GM10248 (cell line): ENCODE measurements at places on chromosomes 2 and 18.
A peak's percentile ranks its signal among the peaks of the same experiment; 100 is the strongest.

DNA sequence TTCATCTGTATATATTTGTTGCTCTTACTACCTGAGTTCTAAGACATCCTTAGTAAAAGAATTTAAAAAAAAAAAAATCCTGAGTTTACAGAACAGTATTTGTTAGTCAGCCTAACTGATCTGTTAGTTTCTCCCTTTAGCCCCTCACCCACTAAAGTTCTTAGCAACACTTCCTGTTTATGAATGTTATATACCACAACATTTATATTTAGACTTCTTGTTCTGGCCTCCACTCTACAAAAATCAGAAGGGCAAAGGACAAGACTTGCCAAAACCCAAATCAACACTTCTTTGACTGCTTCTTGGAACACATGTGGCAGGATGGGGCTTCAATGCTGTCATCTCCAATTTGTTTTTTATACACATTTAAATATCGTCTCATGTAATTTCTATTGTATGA, 71.1 kb downstream of the MGAT5 start:
- no peak for DNase-seq

- DNase-seq, result peak; percentile 76
Measured at GRCh38 chr18:59070181-59070912, 69.3 kb upstream of the SEC11C start.

DNA sequence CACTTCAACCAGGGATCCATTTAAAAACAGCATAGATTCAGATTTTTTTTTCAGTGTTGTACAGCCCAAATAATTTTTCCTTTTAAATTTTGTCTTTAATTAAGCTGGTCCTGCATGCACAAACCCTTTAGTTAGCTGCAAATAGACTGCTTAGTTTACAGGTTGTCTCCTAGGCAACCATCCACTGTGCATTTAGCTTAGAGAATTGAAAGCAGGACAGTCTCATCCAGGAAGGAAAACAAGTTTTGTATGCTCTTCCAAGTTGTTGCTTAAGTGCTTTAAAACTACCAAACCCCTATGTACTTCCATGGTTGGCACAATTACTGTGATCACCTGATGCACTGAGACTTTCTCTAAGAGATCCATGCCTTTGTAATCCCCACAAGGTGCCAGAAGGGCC, at the start of gene MAP3K19:
Gene MAP3K19, minus strand, starts transcription at position 148 of the 400 bp plus-strand sequence. CDS start 22,800 bp downstream, outside the sequence.
- no peak for DNase-seq

DNA sequence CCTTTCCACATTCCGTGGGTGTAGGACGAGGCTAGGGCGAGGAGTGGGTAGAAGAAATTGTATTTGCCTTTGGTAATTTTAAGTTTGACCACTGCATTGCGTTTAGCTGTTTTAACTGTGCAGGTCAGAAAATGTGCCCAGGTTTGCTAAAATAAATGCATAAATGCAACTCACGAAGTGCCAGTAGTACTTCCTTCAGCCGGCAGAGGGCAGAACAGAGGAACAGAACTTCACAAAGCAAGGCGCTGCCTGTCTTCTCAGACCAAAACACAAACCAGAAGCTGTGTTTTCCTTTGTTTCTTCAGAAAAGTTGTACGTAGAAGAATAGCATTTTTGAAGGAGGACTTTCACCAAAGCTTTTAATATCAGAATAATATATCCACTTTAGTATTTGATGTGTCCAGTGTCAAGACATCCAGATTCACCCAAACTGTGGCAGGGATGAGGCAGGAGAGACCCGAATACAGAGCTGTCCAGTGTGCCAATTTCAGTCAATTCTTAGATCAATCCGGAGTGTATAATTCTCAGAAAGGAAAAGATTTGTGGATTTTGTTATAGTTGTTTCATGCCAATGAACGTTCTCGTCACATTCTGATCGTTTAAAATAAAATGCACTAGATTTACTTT, 348.6 kb downstream of the DLGAP1 start:
- peak; percentile 35 for DNase-seq

GRCh38 chr18:77129150-77129551, 3.4 kb downstream of the MBP start:
- no peak for DNase-seq

- DNase-seq, result no peak
Measured at GRCh38 chr18:30859036-30859435, 183.5 kb downstream of the DSC3 start.

DNA sequence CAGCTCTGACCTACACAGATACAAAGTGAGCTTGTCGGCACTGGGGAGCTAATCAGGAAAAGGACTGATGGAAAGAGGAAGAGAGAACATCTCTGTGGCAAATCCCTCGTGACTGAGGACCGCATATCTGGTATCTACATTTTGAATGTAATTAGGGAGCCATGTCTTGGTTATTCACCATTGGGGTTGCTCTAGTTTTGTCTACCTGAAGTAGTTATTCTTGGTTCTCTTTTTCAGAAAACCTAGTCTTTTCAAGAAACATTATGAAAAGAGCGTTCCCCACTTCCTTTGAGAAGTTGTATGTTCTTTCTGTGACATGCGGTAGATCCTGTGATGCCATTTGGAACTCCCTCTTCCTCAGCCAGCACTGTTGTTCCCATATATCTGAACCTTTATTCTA, 104.4 kb downstream of the DOCK10 start:
- peak; percentile 47 for DNase-seq

GRCh38 chr2:173664513-173664910, 300.7 kb downstream of the SP3 start:
- no peak for DNase-seq

DNA sequence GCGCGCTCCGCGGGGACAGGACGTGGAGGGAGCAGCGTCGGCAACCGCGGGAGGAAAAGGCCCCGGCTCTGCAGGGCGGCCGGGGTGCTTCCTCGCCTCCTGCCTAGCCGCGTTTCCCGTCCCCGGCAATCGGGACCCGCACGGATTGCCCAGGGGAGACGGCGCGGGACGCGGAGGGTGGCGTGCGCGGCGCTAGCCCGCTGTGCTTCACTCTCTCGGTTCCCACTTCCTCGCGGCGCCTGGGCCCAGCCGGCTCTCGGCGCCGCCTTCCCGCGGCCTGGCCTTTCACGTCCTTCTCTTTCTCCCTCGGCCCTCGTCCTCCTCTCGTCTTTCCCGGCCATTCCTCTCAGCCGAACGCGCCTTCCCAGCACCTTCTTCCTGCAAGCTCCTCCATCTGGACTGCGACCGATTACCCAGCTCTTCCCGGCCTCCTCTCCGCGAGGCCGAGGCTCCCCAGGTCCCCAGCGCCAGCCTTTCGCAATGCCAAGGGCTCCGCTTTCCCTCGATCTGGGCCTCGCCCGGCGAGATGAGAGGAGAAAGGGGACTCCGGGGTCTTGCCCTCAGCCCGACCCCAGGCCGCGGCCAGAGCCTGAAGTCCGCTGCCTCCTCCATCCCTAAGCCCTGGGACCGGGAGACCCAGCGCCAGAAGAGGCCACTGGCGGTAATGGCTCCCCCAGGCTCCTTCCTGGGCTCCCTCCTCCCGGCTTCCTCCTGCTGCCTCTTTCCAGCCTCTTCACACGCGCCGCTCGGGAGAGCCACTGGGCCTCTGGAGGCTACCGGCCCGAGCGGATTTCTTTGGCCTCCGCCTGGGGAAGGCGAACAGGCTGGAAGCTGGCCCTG, 34.3 kb upstream of the ATP6V1B1 start:
- peak; percentile 10 for DNase-seq

GRCh38 chr18:26813043-26813442, 52.5 kb downstream of the AQP4 start:
- peak; percentile 22 for DNase-seq

GRCh38 chr2:195520671-195521155, 136.3 kb upstream of the SLC39A10 start:
- no peak for DNase-seq

GRCh38 chr2:85935746-85936208, 47.0 kb upstream of the ST3GAL5 start:
- no peak for DNase-seq

DNA sequence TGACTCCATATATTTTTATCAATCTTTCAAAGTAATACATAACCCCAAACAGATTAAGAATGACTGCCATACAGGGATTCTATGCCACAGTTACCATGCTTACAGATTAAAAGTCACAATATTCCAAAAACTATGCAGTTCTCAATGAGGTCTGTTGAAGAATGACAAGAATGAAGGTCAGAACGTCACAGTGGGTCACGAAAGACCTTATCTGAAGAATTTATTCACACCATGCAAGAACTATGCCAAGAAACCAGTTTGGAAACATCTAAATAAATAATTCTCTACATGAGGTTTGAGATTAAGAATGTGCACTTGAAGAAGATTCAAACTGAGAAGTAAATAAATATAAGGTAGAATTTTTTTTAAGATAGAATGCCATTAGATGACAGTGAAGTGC, 253.3 kb downstream of the EXOC6B start:
- no peak for DNase-seq

DNA sequence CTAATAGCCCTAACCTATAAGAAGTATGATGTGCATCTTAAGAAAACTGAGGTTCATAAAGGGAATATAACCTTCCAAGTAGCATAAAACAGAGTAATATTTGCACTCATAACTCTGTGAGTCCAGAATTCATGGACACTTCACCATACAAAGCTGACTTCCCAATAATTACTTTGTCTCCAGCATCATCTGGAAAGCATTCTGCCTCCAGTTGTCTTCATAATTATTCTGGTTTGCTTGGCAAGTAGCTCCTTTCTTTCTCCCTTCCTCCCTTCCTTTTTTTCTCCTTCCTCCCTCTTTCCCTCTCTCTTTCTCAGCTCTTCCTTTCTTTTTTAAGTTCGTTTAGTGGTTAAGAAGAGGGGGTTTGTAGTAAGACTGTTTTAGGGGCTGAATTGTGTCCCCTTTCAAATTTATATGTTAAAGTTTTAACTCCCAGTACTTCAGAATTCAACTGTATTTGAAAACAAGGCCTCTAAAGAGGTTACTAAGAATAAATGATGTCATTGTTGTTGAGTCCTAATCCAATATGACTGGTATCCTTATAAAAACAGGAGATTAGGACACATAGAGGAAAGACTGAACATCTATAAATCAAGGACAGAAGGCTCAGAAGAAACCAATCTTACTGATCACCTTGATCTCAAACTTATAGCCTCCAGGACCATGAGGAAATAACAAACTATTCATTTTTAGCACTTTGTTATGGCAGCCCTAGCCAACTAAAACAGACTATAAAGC, 28.9 kb downstream of the TFPI start:
- DNase-seq, result no peak

GRCh38 chr2:88590998-88591613, 36.2 kb downstream of the EIF2AK3 start:
- peak; percentile 48 for DNase-seq

GRCh38 chr2:157438863-157439823, 4.7 kb downstream of the CYTIP start:
- no peak for DNase-seq

DNA sequence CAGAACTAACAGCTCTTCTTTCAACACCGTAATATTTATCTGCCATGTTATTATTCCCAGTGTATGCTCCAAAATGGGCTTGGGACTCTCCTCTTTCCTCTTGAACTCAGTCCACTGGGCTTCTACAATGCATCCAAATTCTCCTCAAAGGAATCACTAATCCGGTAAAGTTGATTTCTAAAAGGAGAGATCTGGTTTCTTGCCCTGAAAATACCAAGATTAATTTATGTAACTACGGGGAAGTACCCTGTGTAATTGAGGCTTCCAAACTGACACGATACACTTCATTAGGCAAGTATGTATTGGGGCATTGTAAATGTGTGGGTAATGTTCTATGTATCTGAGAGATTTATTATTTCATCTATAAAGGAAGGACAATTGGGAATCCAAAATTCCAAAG, 5.7 kb downstream of the NCKAP5 start:
- DNase-seq, result no peak

DNA sequence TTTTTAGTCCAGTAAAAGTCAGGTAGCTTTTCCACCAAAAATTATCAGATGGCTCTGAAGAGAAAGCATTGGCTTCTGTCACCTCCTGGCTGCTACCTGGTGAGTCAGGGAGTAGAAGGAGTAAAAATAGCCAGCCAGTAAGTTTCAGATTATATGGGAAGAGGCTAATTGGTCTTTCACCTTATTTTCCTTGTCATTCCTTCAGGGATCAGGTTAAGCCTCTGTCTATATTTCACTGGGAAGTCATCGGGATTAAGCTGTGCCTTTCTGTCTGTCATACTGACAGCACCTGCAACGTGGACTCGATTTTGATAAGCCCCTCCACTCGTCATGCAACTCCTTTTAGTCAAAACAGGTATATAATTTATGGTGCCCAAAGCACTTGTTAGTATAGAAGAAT, 380.7 kb upstream of the CELF4 start:
- DNase-seq, result no peak
